Stimulated activated CD4-positive, alpha-beta T cell treated with anti-CD3 and anti-CD28 coated beads, Interleukin-12 subunit alpha, Interleukin-12 subunit beta, amount 100 ng/mL, for 24 hours (primary cell): ENCODE measurements at places on chromosomes 1 and 21.

DNA sequence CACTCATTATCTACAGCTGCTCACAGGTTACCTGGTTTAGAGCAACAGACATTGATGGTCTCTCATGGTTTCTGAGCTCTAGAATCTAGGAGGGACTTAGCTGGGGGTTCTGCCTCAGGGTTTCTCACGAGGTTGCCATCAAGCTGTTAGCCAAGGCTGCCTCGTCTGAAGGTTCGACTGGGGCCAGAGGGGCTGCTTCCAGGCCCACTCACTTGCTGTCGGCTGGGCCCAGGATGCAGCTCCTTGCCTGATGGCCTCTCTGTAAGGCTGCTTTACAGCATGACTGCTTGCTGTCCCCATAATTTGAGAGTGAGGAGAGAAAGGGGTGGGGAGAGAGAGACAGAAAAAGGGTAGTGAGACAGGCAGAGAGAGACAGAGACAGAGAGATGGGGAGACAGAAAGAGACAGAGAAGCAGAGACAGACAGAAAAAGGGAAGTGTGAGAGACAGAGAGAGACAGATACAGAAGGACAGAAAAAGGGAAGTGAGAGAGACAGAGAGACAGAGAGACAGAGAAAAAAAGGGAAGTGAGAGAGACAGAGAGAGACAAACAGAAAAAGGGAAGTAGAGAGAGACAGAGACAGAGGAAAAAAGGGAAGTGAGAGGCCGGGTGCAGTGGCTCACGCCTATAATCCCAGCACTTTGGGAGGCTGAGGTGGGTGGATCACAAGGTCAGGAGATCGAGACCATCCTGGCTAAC is 106.8 kb upstream of the C1orf174 start:
- DNase-seq = no peak

DNA sequence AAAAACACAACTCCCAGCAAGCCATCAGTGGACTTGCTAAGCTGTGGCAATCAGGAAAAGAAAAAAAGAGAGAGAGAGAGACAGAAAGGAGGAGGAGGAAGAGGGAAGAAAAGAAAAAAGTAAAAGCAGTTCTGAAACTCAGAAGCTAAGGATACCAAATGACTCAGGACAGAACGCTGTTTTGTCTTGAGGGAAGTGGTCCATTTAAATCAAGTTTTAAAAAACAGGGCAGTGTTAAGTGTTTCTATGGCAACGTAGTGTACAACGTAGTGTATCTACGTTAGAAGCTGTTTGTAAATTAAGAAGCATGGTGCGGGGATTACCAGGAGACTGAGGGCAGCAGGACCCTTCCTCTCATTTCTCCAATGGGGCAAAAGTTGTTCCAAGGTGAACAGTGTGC is 5.8 kb downstream of the ADORA3 start:
- DNase-seq = no peak

DNA sequence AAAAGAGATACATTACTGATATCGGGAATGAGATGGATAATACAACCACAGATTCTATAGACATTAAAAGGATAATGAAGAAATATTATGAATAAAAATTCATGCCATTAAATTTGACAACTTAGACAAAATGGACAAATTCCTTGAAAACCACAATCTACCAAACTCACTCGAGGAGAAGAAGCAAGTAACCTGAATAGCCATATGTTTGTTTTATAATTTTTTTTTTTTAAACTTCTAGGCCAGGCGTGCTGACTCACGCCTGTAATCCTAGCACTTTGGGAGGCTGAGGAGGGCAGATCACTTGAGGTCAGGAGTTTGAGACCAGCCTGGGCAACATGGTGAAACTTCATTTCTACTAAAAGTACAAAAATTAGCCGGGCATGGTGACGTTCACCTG is 327.9 kb downstream of the VAV3 start:
- DNase-seq = no peak

DNA sequence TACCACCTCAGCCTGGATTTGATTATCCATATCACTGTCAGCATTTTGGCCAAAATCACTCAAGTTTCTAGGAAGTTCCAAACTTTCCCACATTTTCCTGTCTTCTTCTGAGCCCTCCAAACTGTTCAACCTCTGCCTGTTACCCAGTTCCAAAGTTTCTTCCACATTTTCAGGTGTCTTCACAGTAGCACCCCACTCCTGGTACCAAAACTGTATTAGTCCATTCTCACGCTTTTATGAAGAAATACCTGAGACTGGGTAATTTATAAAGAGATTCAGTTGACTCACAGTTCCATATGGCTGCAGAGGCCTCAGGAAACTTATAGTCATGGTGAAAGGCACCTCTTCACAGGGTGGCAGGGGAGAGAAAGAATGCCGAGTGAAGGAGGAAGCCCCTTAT is 39.4 kb downstream of the STXBP3 start:
- no peak for DNase-seq

DNA sequence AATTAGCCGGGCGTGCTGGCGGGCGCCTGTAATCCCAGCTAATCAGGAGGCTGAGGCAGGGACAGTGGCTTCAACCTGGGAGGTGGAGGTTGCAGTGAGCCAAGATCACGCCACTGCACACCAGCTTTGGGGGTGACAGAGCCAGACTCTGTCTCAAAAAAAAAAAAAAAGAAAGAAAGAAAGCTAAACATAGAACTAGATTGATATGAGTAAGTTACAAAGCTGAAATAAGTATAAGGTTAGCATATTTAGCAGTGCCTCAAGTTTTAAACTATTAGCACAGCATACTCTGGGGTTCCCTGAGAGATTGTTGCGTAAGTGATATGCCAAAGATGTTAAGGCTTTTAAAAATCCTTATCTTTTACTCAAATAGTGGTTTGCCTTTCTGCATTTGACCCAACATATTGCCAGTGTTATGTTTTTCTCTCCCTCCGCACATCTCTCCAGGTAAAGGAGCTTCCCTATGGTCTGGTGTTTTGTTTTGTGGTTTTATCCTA is 126.1 kb downstream of the CD247 start:
- no peak for DNase-seq

GRCh38 chr1:25793585-25794170 is 6.3 kb upstream of the SELENON start:
- DNase-seq = no peak

- no peak for DNase-seq
Measured at GRCh38 chr1:68230484-68230802, 1.9 kb downstream of the WLS start.

DNA sequence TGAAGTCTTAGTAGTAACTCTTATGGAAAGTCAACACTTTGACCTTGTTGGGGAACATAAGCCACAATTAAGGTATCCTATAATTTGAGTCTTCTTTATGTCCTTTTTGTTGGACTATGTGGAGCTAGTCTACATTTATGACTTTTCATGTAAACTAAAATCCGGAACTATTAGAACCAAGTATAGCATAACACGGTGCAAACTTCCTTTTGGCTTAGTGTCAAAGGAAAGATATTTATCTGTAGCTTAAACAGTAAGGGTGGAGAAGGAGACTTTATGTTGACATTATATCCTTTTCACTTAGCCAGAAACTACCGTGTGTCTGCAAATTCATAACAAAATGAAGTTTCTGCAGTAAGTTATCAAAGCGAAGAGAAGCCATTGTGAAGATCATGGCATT is 7.3 kb downstream of the UAP1 start:
- no peak for DNase-seq

DNA sequence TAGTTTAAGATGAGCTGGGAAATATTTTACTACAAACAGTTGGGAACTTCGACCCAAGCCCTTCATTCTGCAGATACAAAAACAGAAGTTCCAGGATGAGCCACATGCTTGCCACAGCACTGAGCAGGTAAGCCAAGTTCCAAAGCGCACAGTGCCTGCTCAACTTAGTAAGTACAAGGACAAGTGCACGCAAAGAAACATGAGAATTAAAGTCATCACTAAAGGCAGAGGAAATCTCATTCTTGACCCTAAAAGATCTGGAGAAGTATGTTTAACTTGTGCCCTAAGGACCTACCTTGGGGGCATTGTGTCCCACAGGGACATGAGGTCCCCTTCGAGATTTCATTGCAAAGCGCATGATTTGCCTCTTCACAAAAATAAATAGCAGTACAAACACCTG is 1.2 kb upstream of the UBAP2L start:
- DNase-seq = no peak

DNA sequence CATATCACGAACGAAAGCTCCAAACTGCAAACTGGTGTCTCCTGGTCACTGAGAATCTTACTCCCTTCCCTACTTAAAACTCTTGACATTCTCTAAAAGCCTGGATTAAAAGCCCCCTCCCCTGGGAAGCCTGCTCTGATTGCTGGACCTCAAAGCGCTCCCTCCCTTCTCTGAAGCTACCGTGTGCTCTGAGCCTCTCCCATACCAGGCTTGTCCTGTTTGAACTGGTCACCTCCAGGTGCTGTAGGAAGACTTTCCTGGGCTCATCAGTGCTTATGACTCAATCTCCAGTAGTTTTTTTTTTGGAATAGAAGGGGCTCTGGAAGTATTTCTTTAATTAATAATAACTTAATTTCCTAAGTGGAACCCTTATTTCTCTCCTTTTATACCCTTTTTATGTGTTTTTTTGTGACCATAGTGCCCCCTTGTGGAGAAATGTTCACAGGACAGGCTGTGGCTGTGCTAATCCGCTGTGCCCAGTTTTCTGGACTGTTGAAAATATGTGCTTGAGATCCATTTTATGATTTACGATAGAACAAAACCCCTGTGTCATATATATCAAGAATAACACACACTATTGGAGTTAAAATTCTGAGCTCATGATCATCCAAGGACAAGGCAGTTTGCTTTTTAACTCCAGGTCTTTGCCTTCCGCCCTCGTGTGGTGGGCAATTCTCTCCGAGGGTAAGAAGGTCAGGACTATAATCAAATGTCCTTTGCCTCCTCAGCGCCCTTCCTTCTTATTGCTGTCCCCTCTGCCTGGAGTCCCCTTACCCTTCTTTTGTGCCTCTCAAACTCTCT is 16.9 kb downstream of the MTARC1 start:
- DNase-seq = no peak

- no peak for DNase-seq
Measured at GRCh38 chr1:114145504-114146151, 8.0 kb downstream of the SYT6 start.

DNA sequence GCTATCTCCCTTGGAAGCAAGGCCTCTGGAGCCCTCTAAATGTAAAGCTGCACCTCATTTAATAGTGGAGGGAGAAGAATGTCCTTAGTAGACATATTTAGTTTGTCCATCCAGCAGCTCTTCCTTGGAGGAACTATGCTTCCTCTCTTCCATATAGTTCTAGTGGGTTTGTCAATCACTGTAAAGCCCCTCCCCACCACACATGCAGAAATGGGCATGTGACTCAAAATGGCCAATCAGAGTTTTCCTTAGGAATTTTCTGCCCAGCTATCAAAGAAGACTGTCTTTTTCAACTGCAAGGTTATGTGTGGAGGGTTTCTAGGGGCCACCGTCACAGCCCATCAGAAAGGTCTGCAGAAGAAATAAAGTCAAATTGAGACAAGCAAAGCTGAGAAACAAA is 175.5 kb downstream of the MIS18A start:
- no peak for DNase-seq

- no peak for DNase-seq
Measured at GRCh38 chr1:229941160-229941559, 125.9 kb upstream of the GALNT2 start.

DNA sequence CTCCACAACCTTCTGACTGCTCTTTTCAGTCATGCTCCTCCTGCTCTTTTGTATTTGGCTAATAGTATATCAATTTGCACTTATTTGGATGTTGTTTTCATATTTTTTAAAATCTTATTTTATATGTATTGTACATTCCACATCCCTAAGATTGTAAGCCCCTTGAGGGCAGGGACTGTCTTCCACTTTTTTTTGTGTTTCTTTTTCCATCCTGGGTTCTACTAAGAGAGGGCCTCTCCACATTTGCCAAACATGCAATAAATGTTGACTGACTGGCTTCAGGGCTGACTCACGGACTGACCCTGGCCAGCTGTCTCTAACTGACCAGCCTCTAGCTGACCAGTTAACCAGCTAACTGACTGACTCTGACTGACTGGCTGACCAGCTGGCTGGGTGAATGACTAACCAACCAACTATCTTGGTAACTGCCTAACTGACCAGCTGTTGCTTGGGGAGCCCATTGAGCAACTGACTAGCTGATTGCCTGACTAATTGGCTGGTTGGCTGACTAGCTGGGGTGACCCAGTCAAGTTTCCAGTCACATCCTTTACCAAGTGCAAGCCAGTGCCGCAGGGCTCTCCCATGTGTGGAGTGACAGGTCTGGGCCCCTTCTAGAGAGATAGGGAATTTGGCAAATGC is 16.1 kb downstream of the CSF1 start:
- no peak for DNase-seq

DNA sequence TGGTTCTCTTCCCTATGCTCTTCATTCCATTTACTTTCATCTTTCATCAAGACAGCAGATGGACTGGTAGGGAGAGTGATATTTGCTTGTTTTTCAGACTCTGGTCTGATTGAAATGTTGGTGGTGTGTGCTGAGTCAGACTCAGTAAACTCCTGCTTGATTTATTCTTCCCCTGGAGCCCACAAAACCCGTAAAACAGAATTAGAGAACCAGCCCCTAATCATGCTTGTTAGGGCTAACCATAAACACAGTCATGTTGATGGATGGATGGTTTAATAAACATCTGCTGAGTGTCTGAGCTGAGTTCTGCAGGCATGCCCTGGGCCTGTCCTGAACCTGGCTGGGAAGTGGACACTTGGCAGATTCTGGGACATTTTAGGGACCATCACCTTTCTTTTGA is 24.8 kb downstream of the NOS1AP start:
- no peak for DNase-seq
